NCI-H1105 treated with DMSO at 0.1 percent for 48 hours (cell line): ENCODE measurements at places on chromosomes 13 and 19.

DNA sequence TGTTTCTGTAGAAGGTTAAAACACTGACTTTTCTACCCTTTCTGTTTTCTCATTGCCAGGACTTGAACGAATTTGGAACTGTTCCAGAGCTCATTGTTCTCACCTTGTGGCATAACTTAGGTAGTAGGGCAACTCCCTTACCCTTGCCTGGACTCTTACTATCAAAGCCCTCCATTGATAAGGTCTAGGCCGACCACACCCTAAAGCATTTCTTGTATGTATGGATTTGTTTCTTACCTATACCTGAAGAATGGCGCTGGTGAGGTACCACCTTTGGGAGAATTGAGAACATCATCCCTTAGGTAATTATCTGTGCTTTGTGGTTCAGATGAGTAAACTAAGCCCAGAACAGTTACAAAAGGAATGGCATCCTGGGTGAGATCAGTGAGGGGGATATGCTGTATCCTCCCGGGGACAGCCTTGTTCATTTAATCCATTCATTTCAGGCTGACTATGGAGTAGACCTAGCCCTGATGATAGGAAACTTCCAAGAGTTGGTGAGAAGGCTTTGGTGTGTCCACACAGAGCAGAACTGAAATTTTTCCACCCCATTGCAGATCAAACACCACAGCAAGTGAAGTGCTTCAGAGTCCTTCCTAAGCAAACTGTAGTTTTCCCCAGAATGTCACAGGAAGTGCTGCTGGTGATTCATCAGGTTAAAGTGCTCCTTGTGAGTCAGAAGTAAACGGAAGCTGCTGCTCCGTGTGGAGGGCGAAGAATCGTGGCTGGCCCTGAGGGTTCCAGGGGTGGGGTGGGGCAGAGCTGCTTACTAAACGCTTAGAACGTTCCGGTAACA is 113.0 kb downstream of the TEX26 start:
- DNase-seq, result no peak

GRCh38 chr13:39462428-39462827 is 140.6 kb downstream of the LHFPL6 start:
- no peak for DNase-seq

DNA sequence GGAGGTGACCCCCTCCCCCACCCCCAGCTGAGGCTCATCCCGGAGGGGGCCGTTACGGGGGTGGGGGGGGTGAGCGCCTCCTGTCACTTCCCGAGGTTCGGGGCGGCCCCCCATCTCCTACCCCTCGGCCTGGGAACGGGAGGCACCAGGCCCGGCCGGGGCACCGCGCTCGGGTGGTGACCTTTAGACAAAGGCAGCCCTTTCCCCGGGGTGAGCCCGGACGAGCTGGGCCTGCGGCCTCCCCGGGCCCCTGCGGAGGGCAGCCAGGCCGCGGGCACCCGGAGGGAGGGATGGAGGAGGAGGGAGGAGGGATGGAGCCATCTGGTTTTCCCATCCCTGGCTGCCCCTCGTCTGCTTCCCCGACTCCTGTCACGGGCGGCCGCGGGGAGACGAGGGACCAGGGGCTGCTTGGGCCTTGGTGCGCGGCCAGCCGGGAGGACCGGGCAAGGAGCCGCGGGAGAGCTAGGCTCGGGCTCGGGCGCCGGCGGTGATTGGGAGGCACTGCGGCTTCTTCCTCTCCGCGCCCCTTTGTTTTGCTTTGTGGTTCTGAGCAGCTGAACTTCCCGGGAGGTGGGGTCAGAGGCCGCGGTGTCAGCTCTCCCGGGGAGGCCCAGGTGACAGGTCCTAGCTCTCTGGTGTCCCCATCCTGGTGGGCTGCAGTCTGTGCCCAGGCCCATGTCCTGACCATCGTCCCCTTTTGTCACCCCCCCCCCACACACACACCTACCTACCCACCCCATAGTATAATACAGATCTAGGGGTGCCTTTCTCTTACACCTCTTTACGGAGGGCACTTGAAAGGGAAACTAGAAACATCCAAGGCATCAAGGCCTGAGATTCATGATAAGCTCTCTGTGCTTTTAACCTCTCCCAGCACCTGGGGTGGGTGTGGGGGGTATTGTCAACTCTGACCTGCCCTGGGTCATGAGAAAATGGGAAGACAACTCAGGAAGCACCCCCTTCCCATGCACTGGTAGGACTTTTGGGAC is 1.3 kb downstream of the BICRA start:
- peak; percentile 28 for DNase-seq

- no peak for DNase-seq
These were observed 37.4 kb downstream of the RYR1 start for GRCh38 chr19:38470788-38471480.

DNA sequence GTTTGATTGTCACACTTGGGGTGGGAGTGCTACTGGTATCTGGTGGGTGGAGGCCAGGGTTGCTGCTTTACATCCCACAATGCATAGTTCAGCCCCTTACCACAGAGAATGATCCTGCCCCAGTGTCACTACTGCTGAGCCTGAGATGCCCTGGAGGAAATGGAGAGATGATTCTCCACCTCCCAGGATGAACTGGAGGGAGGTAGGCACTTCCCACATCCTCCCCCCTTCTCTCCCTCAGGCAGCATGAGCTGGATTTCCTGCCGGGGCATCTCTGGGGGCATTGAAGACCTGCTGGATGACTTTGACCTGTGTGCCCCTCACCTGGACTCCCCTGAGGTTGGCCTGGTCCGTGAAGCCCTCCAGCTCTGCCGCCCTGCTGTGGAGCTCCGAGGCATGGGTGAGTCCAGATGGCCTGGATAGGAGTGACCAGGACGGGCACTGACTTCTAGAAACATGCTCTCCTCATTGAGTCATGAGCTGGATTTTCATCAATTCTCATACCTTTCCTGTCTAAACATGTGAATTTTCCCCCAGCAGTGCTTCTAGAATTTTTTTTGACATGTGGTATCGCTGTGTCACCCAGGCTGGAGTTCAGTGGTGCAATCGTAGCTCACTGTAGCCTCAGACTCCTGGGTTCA is 45.3 kb downstream of the NWD1 start:
- no peak for DNase-seq

- DNase-seq, result peak; percentile 94
These were observed 63.9 kb downstream of the LHFPL6 start for GRCh38 chr13:39538816-39539790.

- no peak for DNase-seq
These were observed 14.6 kb downstream of the CBARP start for GRCh38 chr19:1223018-1223855.

GRCh38 chr13:111448504-111448903 is 128.1 kb downstream of the TEX29 start:
- no peak for DNase-seq

DNA sequence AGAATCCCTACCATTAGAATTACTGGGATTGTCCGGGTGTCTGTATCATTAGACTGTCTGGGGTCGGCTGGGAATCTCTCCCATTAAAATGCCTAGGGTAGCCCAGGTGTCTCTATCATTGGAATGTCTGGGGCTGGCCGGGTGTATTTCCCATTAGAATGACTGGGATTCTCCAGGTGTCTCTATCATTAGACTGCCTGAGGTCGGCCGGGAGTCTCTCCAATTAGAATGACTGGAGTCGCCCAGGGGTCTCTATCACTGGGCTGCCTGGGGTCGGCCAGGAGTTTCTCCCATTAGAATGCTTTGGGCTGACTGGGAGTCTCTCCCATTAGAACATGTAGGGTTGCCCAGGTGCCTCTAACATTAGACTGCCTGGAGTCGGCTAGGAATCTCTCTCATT is 1560.7 kb downstream of the UQCRFS1 start:
- no peak for DNase-seq

DNA sequence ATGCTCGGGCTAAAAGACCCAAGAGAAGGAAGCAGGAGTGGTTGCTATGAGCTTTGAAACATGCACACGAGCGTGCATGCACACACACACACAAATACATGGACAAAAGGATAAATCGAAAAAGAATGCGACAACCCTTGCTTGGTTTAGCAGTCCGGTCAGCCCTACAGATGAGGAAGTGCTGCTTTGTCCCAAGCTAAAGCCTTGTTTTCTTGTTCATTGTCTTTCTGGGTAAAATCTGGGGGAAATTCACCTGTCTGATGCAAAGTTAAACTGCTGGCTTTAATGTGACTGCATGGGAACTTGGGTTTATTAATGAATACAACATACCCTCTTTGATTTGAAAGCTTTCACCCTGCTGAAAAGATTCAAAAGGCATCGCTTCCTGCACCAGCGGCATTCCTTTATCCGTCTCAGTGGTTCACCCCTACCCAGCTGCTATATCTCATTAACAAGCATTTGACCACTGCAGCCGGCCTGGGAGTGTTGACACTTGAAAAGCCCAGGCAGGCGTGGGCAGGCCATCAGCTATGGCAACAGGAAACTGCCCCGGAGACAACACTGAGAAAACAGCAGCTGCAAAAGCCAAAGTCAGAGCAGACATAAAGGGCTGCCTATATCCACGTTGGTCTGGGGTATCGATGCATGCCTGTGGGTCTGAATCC is 301.7 kb downstream of the NDFIP2 start:
- DNase-seq, result peak; percentile 73

GRCh38 chr19:38556521-38557174 is 61.1 kb downstream of the MAP4K1 start:
- DNase-seq, result no peak

DNA sequence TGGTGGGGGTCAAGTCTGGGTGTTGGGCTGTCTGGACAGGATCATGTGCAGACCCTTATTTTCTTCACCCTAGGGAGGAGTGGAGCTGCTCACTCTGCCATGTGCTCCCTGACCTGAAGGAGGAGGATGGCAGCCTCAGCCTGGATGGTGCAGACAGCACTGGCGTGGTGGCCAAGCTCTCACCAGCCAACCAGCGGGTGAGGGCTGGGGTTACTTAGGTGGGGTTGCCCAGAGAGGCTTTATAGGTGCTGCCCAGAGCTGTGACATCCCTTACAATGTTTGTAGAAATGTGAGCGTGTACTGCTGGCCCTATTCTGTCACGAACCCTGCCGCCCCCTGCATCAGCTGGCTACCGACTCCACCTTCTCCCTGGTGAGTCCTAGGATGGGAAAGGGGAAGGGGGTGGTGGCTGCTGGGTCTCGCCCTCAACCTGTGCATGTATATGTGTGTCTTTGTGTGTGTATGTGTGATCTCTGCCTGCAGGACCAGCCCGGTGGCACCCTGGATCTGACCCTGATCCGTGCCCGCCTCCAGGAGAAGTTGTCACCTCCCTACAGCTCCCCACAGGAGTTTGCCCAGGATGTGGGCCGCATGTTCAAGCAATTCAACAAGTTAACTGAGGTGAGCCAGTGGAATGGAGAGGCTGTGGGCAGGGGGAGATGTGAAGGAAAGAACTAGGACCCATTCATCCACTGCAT is 5.1 kb downstream of the CHMP2A start:
- no peak for DNase-seq

GRCh38 chr13:91986761-91987483 is 588.5 kb downstream of the GPC5 start:
- DNase-seq, result no peak

DNA sequence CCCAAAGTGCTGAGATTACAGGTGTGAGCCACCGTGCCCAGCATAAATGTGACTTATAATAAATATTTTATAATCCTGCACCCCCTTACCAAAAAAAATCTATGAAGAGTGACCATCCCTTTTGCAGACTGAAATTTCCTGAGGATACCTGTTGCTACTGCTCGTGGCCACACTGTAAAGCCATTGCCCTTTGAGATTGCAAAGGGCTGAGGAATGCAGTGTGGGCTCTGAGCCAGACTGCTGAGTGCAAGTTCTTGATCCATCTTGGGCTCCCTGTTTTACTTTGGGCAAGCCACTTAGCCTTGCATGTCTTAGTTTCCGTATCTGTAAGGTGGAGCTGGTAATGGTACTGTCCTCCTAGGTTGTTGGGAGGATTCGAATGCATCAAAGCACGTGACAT is 23.4 kb downstream of the SIPA1L3 start:
- no peak for DNase-seq

- DNase-seq, result no peak
These were observed 17.6 kb downstream of the WDFY2 start for GRCh38 chr13:51601601-51602565.

DNA sequence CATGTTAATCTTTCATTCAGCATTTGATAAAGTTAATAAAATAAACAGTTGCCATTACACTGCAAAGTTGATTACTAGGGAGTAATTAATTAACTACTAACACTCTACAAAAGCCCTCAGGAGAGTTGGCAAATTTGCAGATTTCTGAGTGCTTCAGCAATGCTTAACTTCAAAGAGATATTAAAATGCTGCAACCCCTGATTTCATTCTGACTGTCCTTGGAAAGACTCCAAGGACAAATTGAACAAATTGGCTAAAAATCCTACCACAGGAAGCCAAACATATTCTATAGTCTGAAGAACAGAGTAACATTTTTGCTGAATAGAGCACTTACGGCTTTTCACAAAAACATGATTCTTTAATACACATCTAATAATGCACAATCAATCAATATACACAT is 1543.0 kb downstream of the SLITRK5 start:
- DNase-seq, result peak; percentile 85

DNA sequence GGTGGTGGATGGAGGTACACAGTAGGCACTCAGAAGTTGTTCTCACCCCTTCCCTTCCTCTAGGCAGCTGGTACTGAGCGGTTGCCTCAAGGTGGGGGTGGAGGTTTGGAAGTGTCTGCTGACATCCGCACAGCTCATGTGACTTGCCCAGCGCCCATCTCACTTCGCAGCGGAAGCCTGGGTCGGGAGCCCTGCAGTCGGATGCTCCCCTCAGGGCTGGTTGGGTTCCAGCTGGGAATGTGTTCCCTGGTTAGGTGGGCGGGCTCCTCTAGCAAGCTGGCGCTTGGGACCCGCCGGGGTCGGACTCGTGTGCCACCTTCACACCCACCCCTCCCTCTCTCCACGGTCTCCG is 10.2 kb downstream of the PPP1R37 start:
- DNase-seq, result no peak

- DNase-seq, result no peak
These were observed 7.5 kb upstream of the SACS start for GRCh38 chr13:23440821-23441618.

DNA sequence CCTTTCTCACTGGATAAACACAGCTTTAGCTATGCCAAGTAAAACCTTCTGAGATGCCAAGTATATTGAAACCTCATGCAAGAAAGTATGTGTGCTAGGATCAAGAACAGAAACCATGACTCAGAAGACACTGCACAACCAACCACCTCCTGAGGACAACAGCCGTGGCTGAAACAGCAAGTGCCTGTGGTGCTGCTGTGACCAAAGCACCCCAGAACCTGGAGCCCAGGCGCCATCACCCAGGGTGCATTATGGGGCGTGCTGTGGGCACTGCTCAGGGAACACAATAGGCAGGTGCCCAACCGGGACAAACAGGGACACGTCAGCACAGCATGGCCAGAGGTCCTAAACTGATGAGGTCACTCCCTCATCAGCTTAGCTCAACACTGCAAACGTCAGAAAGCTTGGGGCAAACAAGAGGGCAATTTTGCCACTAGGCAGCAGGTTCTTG is 101.3 kb upstream of the SLC15A1 start:
- DNase-seq, result no peak

GRCh38 chr19:18736415-18737336 is 53.2 kb downstream of the CRTC1 start:
- no peak for DNase-seq

- DNase-seq, result no peak
These were observed 351.2 kb downstream of the DNAJC15 start for GRCh38 chr13:43374621-43375020.

GRCh38 chr13:96994017-96994857 is at the start of gene OXGR1:
Gene OXGR1 (minus strand): TSS chr13:96994476. CDS start chr13:96987759, 6,717 bp downstream.
- DNase-seq, result no peak

- no peak for DNase-seq
These were observed 1.6 kb upstream of the ZBTB7A start for GRCh38 chr19:4068047-4068966.
